Stimulated activated CD4-positive, alpha-beta T cell treated with anti-CD3 and anti-CD28 coated beads, Interleukin-4, amount 100 ng/mL, for 1 hour (primary cell): ENCODE measurements at places on chromosomes 12 and 14.

DNA sequence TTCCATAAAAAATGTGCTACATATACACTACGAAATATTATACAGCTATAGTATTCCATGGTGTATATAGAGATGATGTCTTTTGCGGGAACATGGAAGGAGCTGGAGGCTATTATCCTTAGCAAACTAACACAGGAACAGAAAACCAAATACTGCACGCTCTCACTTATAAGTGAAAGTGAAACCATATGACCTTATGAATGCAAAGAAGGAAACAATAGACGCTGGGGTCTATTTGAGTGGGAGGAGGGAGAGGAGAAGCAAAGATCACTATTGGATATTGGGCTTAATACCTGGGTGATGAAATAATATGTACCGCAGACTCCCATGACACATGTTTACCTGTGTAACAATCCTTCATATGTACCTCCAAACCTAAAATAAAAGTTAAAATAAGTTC, 142.8 kb downstream of the LRFN5 start:
- DNase-seq, result no peak

GRCh38 chr12:78870539-78870938, 6.0 kb downstream of the SYT1 start:
- DNase-seq, result no peak

- DNase-seq, result no peak
These were observed 124.7 kb downstream of the DAAM1 start for GRCh38 chr14:59313144-59313651.

GRCh38 chr14:77139540-77140358, 1.8 kb downstream of the ZDHHC22 start:
- DNase-seq, result peak; percentile 51

DNA sequence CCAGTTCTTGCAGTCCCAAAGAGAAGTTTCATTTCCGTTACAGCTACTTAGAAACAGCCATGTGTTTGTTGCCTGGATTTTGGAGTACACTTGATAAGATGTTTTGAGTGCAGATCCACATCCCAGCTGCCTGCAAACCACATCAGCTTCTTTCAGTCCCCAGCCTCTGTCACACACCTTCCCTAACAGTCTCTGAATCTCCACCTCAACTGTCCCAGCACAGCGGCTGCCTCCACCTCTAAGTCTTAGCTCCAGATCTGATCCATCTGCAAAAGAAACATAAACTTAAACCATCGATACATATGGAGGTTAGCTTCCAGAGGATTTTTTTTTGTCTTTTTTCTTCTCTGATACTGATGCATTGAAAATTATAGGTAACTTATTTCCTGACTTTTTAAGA, 8.4 kb downstream of the CD163 start:
- DNase-seq, result no peak

DNA sequence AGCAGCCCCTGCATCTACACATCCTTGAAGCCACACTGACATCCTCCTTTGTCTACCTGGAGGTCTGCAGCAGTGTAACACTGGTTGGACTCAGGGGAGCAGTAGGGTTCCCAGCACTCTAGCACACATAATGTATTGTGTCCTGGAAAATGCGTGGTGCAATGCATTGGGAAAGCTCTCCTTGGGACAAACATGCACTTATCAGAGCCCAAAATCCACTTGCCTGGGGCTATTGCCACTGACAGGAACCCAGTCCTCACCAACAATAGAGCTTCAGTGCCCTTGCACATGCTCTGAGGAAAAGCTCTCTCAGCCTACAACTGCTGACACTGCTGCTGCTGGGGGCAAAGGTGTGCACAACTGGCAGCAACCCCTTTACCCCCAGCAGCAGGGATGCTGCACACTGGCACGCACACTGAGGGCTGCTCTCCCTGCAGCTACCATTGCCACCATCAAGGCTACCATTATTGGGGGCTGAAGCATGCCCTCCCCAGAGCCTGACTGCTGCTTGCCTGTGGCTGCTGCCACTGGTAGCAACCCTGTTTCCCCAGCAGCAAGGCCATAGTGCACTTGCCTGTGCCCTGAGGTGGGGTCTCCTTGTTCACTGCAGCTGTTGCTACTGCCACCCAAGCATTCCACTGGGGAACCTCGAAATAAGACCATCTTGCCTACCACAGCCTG, 221.9 kb downstream of the SLC38A4 start:
- no peak for DNase-seq

- DNase-seq, result no peak
These were observed 370.2 kb upstream of the E2F7 start for GRCh38 chr12:77435446-77436091.

DNA sequence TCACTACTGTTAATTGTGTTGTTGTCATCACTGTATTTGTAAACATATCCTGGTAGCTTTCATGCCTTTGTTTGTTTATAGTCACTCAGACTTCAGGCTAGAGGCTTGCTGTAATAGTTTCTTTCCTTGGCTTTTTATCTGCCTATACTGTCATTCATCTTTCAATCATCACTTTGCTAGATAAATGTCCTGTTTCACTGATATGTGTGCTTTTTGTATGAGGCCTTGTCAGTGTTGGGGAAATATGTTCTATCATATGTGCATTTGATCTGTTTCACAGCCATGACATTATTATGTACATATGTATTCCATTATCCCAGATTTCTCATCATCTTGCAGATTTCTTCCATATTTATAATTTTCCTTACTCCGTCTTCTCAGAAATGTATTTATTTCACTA, 558.9 kb upstream of the LRFN5 start:
- DNase-seq, result no peak

DNA sequence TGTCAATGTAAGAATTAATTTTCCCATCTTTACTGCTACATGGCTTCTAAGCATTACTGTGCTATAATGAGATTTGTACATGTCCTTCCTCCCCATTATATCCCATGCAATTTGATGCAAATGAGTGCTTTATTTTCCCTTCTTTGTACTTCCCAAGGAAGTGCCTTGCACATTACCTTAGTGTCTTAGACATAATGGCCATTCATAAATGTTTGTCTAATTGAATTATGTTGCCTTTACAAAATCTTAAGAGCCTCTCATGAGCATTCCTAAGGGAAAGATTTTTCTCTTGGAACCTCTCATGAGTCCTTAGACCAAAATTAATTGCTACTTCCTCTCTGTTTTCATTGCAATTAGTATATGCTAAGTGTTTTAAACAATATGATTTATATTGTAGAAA, 741.7 kb downstream of the RERGL start:
- no peak for DNase-seq

DNA sequence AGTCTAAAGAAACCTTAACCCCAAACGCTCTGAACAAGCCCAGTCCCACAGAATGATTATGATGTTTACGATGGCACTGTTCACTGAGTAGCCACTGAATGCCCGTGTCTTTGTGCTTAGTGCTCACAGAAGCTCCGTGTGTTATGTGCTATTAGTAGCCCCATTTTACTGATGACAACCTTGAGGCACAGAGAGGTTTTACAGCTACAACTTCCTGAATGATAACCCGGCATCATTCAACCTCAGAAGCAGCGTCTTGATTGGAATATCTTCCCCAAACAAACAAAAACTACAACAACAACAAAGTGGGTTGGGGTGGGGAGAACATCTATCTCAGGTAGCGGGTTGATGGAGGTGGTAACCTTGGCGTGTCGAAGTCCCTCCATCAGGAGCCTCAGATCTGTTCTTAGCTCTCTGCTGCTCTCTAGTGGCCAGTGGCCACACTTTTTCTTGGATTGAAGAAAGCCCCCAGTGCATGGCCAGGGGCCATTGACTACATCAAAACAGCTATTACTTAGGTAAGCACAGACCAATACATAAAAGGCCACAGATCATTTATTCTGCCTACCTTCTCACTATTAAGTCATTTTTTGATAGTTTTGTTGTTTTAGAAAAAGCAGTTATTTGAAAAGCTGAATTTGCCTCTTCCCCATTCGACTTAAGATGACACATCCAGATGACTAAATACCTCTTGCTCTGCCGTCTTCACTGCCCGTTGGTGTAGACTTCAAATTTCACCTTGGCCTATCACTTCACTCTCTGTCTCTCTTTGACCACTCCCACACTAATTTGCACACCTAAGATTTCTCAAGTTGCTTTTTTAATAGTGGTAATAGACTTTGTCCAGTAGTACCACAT, 376.9 kb downstream of the GALC start:
- peak; percentile 1 for DNase-seq

GRCh38 chr12:29565727-29566126, 68.2 kb upstream of the OVCH1 start:
- no peak for DNase-seq

DNA sequence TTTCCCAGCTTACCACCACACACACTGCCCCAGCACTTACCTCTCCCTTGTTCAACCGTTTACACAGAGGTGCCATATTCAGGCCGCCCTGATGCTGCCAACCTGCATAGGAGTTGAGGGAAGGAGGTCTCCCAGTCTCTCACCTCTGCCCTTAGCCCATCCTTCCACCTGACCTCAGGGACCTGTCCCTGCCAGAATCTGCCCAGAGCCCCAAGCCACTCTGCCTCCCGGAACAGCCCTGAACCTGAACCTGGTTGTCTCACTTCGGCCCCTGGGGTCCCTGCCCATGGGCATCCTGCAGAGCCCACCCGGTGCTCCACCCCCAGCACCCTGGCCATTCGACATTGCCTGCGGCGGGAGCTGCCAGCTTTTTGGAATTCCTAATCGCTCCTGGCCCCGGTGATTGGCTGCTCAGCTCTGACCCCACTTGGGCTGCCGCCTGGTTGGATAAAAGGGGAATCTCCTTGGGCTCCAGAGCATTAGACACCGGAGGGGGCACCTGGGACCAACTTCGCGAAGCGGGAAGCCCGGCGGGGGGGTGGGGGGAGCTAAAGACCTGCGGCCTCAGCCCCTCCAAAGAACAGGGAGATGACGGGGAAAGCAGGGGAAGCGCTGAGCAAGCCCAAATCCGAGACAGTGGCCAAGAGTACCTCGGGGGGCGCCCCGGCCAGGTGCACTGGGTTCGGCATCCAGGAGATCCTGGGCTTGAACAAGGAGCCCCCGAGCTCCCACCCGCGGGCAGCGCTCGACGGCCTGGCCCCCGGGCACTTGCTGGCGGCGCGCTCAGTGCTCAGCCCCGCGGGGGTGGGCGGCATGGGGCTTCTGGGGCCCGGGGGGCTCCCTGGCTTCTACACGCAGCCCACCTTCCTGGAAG, at the start of gene VSX2:
Gene VSX2, plus strand, starts transcription at position 476 of the 874 bp plus-strand sequence. Its CDS starts 113 bp downstream, at position 589.
- DNase-seq, result no peak

DNA sequence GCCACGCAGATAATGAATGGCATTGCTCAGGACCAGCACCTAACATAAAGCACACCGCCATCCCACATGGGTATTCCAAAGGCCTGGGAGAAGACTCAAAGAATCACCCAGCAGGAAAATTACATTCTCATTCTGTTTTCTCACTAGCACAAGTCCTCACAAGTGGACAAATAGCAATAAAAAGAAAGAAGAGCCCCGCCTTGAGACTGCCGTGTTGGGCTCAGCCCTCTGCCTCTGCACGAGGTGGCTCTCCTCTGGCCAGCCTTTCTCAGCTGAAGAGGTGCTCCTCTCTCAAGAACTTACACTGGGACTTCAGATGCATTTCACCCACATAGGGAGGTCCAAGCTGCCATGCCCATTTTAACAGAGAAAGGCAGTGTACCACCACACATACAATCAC, 207.5 kb downstream of the SPTSSA start:
- DNase-seq, result no peak

DNA sequence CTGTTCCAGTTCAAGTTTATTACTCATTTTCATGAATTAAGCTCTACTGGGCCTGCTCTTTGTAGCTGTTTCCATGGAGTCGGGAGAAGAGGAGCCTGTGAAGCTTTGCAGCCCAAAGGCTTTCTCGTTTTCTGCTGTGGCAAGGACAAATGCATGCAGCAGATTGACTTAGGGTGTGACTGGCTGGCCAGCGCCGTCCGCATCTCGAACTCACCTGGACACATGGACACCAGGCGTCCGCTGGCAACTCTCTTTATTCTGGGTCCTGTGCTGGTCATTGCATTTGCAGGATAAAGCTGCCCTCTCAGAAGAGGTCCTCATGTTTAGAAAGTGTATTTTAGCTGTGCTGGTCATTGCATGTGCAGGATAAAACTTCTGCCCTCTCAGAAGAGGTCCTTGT, 350.4 kb downstream of the TMEM121 start:
- no peak for DNase-seq

DNA sequence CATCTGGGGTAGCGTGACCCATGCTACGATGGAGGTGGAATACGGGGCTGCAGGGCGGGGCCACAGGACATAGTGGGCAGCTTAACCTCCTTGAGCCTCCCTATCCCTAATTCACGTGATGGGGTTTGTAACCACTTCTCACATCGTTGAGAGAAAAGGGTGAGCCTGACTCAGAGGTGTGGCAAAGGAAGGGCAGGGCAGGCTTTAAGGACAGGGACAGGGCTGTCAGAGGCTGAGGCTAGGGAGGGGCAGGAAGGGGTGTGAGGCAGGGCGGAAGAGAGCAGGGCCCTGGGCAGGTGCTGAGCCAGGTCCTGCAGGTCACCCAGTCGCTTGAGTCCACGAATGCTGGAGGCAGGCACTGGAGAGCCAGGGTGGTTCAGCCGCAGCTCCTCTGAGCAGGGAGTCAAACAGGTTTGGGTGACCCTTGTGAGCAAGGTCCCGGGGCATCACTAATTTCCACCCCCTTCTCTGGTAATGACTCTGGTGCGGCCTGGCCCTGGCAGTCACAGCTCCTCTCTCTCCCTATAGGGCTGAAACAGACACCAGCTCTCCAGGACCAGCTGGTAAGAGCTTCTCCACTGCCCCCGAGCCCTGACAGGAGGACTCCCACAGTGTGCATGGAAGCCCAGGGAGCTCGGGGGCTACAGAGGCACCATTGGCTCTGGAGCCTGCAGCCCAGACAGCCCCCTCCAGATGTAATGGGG, 7.5 kb upstream of the AQP2 start:
- no peak for DNase-seq

- DNase-seq, result no peak
These were observed 98.6 kb downstream of the SLC6A15 start for GRCh38 chr12:84813780-84814663.

DNA sequence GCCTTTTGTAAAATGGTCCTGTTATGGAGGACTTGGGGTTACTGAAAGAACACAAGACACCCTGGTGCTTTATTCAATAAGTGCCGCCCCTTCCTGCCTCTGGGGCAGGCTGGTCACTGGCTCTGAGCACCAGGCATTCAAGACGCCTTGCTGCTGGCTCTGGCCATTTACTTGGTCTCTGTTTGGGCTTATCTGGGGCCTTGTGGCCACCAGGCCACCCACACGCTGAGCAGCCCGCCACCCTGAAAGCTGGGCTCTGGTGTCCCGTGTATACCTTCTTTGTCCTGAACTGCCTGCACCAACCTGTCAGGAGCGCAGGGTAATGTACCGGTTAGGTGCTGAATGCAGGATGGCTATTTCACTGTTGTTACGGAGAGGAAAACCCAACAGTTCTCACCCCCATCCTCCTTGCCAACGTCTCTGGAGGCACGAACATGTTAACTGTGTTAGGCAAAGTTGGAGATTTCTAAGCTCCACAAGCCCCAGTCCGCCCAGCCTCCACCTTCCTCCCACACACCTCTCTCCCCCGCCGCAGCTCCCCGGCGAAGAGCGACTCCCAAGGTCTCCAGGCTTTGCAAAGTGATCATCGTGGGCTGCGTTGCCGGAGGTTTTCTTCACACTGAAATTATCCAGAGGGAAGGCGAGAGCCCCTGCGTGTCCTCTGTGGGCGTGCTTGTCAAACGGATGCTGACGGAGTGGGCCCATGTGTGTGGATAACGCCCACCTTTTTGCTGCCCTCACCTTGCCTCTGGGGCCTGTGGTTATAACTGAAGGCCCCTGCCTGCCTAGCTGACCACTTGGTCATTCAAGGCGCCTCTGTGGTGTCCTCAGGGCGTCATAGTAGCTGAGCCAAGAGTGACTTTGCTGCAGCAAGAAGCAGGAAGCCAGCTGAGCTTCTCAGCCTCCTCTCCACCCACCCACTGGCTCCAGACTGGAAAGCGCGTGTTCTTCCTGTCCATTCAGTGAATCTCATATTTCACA, 18.8 kb upstream of the BEGAIN start:
- DNase-seq, result no peak
